ENCODE measurements at places on chromosomes 7 and 10.

DNA sequence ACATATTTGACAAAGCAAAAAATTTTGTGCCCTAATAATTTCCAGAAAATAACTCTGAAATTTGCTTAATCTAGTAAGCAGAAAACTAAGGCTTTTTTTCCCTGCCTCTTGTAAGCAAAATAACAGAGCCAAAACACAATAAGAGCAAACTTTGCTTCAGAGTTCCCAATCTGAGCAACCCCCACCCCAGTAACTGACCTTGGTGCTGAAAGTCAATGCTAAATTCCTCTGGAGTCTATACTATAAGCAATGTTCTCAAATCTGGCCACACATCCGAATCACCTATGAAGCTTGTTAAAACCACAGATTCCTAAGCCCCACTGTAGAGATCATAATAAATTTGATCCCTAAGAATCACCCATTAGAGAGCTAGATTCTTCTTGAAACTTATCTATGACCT lies 150.5 kb downstream of the ELAPOR2 start:
- DNase-seq = no peak

DNA sequence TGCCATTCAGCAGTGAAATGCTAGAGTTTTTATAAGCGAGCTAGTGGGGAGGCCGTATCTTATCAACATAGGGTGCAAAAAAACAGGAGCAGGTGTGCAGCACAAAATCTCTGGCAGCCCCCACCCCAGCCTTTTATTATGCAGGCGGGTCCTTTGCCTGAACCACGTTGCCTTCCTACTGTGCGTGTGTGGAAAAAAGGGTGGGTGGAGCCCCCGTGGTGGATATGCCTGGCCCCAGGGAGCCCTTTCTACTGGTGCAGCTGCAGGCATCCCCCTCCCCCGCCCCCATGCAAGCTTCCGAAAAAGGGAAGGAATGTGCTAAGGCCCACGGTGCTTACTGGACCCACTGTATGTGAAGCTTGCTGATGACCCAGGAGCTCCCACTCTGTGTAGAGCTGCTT lies 175.9 kb downstream of the USP6NL start:
- no peak for DNase-seq

DNA sequence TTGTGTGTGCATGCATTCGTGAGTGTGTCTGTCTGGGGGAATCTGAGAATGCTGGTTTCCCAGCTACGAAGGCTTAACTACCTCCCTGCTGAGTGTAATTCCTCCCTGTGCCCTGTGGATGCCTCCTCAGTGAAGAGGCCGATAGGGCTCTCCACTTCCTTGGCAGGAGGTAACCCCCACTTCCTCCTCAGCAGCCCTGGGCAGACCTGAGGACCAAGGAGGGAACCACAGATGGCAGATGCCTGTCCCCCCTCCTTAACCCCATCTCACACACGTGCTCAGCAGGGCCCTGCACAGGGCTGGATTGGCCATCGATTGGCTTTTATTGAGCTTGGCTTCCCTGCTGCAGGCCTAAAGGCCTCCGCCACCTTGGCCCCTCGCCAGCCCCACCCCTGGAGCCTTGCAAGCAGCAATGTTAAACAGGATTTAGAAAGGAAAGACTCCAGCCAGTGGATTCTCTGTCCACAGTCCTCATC lies 45.6 kb upstream of the LRRC4 start:
- DNase-seq = no peak

GRCh38 chr10:130213286-130214080 lies 77.3 kb downstream of the GLRX3 start:
- no peak for DNase-seq

GRCh38 chr7:105218215-105218614 lies 170.5 kb downstream of the SRPK2 start:
- DNase-seq = no peak

- no peak for DNase-seq
Observed at GRCh38 chr7:151137076-151137675, 30.3 kb downstream of the GBX1 start.

- DNase-seq = peak; percentile 78
Observed at GRCh38 chr10:80464557-80465450, 10.7 kb downstream of the TSPAN14 start.

GRCh38 chr10:68442971-68443370 lies 28.8 kb downstream of the DNA2 start:
- no peak for DNase-seq

GRCh38 chr7:115435178-115435577 lies 513.3 kb downstream of the MDFIC start:
- DNase-seq = no peak

DNA sequence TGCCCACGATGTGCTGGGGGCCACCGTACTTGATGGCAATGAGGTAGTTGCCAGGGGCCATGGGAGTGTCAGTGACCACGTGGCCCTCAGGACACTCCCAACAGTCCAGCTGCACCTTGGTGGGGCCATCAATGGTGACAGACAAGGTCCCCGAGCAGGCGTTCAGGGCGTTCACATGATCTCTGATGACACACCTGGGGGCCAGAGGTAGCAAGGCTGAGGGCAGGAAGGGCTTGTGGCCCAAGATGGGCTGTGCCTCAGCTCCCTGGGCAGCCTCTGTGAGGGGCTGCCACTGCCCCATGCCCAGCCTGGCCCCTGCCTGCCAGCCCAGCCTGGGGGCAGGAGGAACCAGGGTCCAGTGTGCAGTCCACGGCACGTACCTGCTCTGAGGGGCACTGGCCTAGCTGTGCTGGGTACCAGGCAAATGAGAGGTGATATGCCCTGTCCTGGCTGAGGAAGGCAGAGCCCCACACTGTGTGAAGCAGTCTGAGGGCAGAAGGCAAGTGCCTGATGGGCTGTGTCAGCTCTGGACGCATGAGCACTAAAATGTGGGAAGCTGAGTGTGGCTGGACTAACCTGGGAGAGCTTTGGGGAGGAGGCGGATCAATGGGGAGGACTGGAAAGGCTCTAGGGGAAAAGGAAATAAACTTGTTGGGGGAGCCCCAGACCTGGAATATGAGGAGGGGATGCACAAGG lies 3.5 kb upstream of the KCP start:
- DNase-seq = no peak

GRCh38 chr10:103884681-103885139 lies 29.3 kb upstream of the SH3PXD2A start:
- peak; percentile 9 for DNase-seq

DNA sequence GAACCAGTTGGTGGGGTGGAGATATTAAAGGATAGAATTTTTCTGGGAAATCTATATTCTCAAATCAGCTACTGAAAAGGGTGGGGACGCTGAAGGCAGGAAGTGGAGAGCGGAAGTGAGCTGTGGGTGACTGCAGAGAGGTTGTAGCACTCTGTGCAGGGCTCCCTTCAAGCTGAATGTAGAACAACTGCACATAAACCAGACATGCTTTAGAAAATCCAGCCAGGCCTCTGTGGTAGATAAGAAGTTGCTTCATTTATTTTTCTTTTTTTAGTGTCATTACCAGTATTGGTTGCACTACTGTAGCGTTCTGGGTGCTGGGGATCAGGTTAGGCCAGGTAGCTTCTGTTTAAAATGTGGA lies 127.8 kb downstream of the CELF2 start:
- no peak for DNase-seq

DNA sequence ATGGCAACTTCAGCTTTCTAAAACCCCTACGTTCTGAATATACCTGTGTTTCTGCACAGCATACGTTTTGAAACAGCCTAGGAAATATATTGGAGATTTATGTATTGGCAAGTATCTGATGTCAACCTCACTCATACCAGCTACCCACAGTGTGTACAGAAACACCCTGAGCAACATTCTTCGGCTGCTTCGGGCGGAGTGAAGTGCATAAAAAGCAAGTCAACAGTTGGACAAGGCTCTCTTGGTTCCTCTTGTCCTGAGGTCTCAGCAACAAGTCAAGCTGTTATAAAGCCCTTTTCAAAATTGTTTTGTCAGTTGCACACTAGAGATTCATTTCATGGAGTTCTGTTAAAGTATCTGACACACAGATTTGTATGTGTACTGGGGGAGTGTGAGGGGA lies 40.0 kb upstream of the PAPSS2 start:
- DNase-seq = no peak

DNA sequence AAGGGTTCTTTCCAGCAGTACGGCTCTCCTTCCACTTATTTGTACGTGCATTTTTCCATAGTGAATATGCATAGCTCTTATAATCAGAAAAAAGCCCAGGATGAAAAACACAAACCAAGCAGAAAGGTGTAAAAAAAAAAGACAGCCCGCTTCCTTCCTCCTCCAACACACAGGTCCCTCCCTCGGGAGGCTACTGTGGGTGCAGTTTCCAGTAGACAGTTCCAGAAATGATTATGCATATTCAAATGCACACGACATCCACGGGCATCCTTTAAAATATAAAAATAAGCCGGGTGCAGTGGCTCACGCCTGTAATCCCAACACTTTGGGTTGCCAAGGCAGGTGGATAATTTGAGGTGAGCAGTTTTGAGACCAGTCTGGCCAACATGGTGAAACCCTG lies 59.9 kb downstream of the TNRC18 start:
- no peak for DNase-seq

GRCh38 chr7:43196379-43196778 lies 83.9 kb downstream of the HECW1 start:
- DNase-seq = no peak

- DNase-seq = no peak
Observed at GRCh38 chr7:12316925-12317324, 86.7 kb downstream of the VWDE start.

- DNase-seq = no peak
Observed at GRCh38 chr7:55561690-55562089, 10.6 kb downstream of the VOPP1 start.

- no peak for DNase-seq
Observed at GRCh38 chr7:92603089-92603445, 12.9 kb upstream of the FAM133B start.

DNA sequence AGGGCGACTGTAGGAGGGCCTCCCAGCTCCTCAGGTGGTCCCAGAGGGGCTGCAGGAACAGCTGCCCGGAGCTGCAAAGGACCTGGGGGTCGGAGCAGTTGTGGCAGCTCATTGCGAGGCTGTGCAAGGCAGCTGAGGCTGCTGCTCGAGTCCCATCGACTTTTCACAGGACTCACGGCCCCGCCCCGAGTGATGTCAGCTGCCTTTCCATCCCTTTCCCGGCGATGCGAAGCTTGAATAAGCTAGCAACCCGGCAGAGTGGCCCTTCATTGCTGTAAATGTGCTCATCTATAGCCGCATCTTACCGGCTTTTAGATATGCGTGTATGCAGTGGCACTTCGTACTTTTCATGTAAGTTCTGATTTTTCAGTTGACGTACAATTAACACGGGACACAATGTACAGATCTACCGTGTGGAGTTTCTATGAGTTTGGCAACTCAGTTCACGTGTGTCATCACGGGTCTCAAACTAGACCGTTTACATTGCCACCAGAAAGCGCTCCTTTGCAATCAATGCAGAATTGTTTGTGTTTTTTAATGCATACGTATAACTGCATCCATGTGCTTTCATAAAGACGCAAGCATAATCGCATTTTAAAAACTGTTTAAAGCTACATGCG lies at the start of gene CH25H:
TSS of gene CH25H (minus strand) at position 137 of the 620 bp plus-strand sequence. CDS start at position 112, 25 bp downstream.
- DNase-seq = peak; percentile 34

DNA sequence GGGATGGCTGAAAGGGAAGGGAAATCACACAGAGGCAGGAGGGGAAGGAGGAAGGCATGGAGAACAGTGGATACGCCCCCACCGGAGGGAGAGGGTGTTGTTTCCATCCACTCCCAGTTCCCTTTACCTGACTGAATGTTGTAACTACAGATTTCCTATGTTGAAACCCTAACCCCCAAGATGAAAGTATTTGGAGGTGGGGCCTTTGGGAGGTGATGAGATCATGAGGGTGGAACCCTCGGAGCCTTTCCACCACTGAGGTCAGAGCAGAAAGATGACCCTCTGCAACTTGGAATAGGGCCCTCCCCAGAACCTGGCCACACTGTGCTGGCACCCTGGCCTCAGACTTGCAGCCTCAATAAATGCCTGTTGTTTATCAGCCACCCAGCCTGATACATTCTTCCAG lies 48.6 kb upstream of the CNPY1 start:
- DNase-seq = no peak

Data from C1 segment of cervical spinal cord (tissue), 14 donors.